GM12892 (cell line): ENCODE measurements at places on chromosomes 5 and 9.

DNA sequence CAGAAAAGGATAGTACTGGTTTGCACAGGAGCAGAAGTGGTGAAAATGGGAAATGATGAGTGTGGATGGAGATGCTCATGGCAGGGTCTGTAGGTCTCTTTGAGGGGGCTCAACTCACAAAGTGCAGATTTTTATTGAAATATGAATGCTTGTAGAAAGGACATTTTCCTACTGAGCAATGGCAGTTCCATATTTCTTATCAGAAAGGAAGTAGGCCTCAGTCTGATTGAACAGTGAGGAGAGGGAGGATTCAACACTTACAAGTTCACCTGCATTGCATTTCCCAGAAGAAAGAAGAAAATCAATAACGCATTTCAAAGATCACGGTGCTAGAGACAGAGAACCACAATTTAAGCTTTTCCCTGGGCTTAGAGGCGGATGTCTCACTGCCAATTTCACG, 49.2 kb downstream of the ANXA2R start:
- no peak for DNase-seq

DNA sequence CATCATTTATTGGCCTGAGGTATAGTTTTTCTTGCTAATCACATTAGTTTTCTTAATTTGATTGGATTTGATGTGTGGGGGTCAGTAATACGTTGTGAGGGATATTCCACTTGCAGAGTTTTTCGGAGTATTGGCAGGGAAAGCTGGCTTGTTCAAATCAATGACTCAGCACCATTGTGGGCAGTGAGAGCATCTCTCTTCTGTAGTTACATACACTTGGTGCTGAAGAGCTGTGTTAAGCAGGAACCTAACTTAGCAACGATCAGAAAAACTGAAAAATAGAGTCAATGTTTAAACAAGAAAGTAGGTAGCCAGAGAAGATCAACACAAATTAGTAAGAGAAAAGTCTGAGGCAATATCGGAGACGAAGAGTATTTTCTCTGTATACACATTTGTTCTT, 344.6 kb upstream of the EDIL3 start:
- DNase-seq: no peak

- DNase-seq: no peak
Observed at GRCh38 chr5:179869641-179870402, 11.2 kb upstream of the MRNIP start.

DNA sequence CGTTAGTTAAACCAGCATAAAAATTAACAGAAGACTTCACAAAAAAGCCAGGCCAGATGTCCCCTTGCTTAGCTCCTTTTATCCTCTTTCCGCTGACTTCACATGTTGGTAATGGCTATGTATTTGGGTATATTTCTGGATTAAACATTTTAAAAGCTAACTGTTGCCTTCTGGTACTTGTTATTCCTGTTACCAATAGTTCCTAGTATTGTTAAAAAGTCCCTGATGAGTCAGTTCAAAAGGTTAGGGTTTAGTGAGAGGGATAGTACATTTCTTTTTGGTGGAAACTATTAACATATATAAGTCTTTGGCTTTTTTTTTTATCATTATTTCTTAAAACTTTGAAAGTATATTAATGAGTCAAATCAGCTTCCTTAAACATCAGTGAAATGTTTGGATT, 103.2 kb upstream of the ELL2 start:
- no peak for DNase-seq

DNA sequence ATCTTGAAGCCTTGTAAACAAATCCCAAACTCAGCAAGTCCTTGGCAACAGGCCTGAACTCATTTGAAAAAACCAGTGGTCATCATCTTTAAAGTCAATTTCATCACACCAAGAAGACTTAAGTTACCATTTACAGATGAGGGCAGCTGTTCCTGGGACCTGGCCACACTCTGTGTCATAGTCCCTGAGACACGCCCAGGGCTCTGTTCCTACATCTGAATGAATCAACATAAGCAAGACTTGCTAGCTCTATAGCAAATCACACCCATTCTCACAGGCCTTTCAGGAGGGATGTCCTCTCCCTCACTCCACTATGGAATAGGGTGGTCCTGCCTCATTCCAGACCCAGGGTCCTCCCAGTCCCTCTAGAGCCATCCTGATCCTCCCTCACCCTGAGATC, 142.8 kb downstream of the NSG2 start:
- DNase-seq: no peak

- no peak for DNase-seq
Observed at GRCh38 chr9:26502311-26502710, 390.3 kb downstream of the CAAP1 start.

GRCh38 chr5:128192368-128192767, 108.8 kb downstream of the SLC12A2 start:
- no peak for DNase-seq

GRCh38 chr5:127826011-127826410, 122.8 kb downstream of the CCDC192 start:
- no peak for DNase-seq

DNA sequence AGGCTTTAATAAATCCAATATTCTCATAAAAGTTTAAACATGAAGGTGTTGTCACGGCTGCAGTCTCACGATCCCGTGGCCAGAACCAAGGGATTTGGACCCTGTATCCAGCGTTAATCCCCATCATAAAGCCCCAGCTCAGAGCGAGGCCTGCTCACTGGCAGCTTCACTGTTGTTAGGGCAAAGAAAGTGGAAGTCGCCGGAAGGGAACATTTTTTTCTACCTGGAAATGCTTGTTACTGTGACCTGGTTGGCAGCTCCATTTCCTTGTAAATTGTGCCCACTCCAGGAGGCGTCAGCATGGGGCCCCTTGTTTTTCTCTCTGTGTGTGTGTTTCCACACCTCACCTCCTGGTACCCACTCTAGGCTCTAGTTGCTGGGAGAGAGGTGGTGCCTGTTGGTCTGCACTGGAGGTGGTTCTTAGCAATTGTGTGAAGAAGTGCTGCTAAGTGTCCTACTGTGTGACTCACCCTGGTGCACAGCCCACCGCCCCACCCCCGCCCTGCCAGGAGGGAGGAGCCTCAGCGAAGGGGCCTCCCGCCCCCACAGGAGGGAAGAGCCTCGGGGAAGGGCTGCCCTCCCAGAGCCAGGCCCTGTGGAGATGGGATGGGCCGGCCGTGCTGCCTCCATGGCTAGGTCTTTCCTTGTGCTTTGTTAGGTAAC, 105.1 kb downstream of the EHMT1 start:
- DNase-seq: no peak

GRCh38 chr9:83245979-83246659, 183.2 kb upstream of the RASEF start:
- DNase-seq: no peak

DNA sequence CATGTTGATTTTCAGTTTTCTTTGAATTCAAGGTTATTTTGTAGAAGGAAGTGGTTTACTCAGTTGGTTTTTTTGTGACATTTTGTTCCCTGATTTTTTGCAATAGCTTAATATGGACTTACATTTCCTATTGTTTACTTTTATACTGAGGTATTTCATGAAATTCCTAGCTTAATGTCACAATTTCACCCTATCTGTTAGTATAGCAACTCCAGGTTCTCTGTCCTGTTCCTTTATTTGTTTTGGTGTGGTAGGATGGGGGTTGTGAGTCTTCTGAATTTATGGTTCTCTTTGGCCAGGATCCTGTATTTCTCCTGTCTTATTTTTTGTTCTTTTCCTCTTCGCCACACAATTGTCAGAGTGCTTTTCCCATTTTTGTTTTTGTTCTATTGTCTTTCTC, 523.4 kb upstream of the ARRDC3 start:
- no peak for DNase-seq

- DNase-seq: no peak
Observed at GRCh38 chr5:171861381-171861780, 75.8 kb downstream of the SMIM23 start.

GRCh38 chr5:9474219-9475002, 71.5 kb downstream of the SEMA5A start:
- DNase-seq: no peak

- DNase-seq: no peak
Observed at GRCh38 chr5:103354446-103354845, 95.9 kb downstream of the MACIR start.

DNA sequence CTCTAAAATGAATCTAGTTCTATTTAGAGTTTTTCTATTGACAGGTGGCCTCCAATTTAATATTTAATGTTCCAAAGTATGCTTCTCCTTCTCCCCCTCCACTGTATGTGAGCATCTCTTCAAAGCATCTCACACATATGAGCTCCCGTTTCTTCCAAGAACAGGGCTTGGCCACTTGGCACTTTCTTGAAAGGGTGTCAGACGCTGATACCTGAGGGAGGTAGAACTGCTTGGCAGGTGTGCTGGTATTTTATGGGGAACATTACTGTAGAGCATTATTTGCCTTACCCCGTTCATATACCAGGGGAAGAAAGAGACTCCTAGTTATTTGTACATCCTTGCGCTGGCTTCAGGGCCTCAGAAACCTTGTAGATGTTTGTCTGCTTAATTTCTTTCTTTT, 1.9 kb downstream of the RCL1 start:
- no peak for DNase-seq

DNA sequence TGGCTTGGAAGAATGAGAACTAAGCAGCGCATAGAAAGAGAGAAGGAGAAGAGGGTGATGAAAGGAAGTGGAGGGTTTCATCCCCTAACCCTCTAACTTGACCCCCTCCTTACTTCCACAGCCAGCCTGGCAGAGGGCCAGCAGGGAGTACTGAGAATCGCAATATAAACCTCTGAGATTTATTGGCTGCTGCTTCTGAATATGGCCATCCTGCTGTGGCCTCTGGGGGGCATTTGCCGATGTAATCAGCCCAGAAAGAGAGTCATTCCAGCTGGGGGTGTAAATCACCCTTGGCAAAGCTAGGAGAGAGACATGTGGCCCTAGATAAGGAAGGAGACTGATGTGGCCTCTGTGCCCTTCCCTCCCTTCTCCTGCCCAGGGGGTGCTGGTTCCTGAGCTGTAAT, 960 bp upstream of the GFRA3 start:
- no peak for DNase-seq

DNA sequence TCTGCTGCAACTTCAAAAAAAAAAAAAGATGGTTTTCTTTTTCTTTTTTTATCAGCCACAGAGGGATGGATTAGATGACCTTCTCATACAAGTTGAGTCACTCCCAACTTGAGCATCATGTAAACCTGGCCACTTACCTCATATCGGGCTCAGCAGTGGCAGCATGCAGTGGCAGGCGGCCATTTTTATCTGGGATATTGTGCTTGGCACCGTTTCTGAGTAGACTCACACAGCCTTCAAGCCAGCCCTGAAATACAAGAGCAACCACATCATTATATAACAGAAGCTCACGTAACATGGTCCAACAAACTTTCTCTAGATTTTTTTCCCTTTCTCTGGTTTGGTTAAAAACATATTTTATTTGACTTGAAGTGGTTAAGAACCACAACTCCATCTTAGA, 62.6 kb downstream of the ANKRD55 start:
- no peak for DNase-seq

- DNase-seq: peak; percentile 58
Observed at GRCh38 chr5:69414885-69415583, at the start of gene MARVELD2. MARVELD2 (plus strand) TSS chr5:69415116; CDS start chr5:69419386, 4,270 bp downstream.

DNA sequence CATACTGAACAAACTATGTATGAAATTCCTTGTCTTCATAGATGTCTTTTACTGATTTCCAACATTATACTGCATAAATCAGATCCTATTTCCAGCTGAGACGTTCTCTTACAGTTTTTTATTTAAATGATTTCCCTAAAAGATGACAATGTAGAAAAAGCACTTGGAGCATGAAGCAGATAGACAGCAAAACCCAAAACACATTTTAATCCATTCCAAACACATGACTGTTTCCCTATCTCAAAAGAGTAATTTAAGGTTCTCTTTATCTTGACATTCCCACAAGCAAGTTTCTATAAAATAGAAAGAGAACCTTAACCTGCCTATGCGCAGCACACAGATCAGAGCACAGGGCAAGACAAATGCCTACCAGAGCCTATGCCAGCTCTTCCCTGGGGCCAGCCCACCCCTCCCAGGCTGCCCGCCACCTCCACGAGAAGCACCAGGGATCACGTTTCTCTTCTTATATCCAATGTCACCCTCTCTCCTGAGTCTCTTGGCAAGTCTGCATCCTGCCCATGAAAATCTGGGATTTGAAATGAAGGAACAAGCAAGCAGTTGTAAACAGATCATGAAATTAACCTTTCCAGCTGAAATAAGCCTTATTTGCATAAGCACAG, 52.4 kb downstream of the RETREG1 start:
- DNase-seq: no peak

DNA sequence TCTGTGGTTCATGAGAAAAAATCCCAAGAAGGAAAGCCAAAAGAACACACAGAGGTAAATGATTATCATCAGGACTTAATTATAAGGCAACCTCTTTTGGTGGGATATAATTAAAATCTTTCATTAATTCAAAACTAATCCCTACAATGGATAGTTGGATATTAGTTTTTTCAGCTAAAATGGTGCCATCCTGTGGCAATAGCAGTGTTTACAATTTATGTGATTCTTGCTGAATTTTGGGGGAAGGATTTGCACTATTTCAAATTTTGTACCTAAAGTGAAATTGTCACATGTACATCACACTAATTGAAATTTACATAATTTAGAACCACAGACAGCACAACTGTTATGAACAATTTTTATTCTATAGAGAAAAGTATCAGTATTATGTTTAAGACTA, 67.0 kb downstream of the CAST start:
- DNase-seq: no peak
